ENCODE measurements at places on chromosomes 7 and 10.
A peak's percentile ranks its signal among the peaks of the same experiment; 100 is the strongest.

GRCh38 chr10:131274133-131274880 is 37.2 kb downstream of the TCERG1L start:
- no peak for DNase-seq

- DNase-seq: no peak
These were observed 58.8 kb upstream of the FHIP2A start for GRCh38 chr10:114762811-114763210.

- peak; percentile 66 for DNase-seq
These were observed 20.0 kb downstream of the RBM17 start for GRCh38 chr10:6108631-6109443.

- no peak for DNase-seq
These were observed 116.0 kb upstream of the ANTXRL start for GRCh38 chr10:46170789-46171188.

DNA sequence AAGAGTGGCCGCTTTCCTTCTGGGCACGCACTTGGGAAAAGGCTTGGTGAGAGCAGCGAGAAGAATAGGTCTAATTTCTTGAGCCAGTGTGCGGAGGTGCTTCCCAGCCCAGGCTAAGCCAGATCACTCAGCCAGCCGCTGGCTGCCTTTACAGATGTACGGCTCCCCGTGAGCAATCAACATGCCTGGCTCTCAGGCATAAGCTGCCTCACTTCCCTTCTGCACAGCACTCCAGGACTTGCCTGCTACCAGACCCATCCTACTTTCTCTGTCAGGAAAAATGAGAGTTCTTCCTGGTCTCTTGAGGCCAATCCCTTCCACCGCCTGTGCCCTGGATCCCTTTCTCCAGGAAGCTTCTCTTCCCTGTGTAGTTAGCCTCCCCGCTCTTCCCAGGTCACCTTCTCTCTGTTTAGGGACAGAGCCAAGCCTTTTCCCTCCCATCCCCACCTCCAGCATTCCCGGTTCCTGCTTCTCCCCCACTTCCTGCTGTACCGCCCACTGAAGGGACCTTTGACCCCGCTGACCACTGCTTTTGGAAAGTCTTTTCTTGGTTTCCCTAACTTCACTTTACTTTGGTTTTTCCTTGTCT is 1.1 kb upstream of the ACTR3C start:
- DNase-seq: peak; percentile 18

GRCh38 chr7:154927624-154928125 is 75.2 kb downstream of the PAXIP1 start:
- peak; percentile 88 for DNase-seq

DNA sequence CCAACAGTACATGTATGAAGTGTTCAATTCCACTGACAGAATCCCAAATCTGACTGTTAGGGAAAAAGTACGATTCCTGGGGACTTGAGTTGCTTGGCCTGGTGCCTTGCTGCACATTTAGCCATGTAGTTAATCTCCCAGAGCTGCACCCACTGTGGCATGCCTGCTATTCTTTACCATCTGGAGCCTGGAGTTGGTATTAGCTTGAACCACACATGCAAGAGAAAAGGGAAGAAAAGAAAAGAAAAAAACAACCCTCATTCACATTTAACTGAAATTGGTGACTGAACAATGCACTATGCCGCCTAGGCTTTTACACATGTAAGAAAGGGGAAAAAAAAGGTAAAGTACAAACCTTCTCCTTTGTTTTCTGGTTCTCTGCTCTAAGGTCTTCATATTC is 26.1 kb downstream of the SHTN1 start:
- no peak for DNase-seq

DNA sequence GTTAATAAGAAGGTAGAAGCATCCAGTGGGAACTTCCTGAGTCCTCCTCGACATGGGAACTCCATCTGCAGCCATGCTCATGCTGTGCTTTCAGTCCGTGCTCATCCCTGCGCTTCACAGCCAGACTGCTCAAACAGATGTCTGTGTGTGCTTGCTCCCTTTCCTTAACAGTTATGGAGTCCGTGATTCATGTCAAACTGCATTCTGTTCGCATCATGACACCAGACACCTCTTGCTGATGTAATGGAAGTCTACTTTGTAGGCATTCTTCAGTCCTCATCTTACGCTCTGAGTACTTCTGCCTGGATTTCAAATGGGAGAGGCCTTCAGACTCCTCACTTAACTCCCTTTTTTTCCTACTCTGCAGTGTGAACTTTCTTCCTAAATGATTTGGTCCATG is 304.9 kb downstream of the SUGCT start:
- DNase-seq: no peak

GRCh38 chr10:103013416-103013815 is 95.3 kb downstream of the CNNM2 start:
- no peak for DNase-seq

- peak; percentile 35 for DNase-seq
These were observed at the start of gene GSAP for GRCh38 chr7:77415823-77416620. Gene GSAP, minus strand, starts transcription at chr7:77416349. Its CDS starts 28 bp downstream, at chr7:77416321.

- DNase-seq: peak; percentile 66
These were observed 135.9 kb downstream of the CUX1 start for GRCh38 chr7:101953248-101953819.

- DNase-seq: no peak
These were observed 103.4 kb upstream of the MDFIC start for GRCh38 chr7:114818501-114818900.

- no peak for DNase-seq
These were observed 54.1 kb downstream of the JAZF1 start for GRCh38 chr7:28126410-28127041.

GRCh38 chr7:92133737-92134270 is 473 bp downstream of the CYP51A1 start:
- DNase-seq: peak; percentile 69

DNA sequence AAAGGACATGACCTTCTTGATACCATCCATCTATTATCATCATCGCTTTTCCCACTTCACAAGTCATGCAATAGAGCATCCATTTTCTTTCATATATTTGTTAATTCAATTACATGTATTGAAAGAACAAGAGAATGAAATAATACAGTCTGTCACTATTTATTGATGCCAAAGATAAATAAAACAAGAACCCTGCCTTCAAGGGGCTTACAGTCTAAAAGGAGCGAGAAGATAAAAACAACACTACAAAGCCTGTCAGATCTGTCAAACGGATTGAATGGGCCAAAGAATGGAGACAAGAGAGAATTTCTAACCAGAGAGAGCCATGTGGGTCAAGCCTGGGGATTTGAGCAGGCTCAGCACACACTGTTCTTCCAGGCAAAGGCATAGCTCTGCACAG is 15.9 kb downstream of the CPA5 start:
- DNase-seq: no peak

DNA sequence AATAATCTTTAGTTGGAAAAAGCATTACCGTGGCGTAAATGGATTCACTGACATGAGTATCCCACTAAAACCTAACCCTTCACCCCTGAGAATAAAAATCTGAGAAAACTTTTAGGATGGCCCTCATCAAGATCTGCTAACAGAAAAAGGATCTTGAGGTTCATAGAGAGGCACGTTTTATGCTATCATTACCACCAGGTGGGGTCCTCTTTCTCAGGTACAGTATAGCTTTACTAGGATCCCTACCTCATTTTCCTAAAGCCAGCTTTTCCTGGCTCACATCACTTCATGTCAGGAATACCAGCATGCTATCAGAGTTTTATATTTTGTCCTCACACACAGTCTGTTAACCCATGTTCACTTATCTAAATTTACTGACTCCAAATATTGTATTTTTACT is 173.7 kb downstream of the POM121L12 start:
- DNase-seq: no peak

- no peak for DNase-seq
These were observed 135.3 kb upstream of the FAM3C start for GRCh38 chr7:121531175-121532070.

GRCh38 chr10:120689777-120690529 is 161.2 kb upstream of the WDR11 start:
- DNase-seq: peak; percentile 6

GRCh38 chr7:158646766-158647474 is 57.7 kb downstream of the NCAPG2 start:
- DNase-seq: no peak

DNA sequence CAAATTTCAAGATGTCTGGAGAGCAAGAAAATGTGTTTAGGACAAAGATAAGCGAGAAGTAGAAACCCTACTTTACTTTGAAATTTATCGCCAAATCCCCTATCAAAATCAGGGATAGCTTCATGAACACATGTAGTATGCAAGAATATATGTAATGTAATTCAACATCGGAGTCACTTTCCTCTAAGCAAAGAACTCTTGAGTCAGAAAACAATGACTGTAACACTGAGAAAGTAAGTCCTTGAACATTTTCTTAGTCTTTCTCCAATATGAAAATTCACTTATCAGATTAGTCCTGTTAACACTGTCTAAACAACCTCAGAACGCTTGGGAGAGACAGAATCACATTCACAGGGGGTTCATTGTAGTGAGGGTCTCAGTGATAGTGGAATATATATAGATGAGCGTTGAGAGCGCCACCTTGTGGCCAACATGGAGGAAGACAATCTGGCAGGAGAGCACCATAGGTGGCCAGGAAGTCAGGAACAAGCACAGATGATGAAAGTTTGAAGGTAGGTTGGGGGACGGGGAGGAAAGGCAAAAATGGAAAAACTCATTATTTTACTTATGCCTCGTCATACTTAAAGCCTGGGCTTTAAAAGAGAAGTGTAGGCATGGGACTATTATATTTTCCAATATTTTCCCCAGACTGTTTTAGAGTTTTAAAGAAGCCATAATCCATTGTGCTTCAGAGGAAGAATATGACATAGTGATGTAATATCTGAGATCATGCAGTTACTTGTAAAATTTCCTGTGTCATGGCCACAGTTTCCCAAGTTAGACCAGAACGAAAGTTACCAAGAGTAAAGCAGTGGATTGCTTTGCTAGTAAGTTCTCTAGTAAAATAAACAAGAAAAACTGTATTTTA is 115.5 kb upstream of the GNAI1 start:
- DNase-seq: peak; percentile 29

GRCh38 chr10:90494183-90494582 is 363.7 kb downstream of the HTR7 start:
- DNase-seq: no peak

DNA sequence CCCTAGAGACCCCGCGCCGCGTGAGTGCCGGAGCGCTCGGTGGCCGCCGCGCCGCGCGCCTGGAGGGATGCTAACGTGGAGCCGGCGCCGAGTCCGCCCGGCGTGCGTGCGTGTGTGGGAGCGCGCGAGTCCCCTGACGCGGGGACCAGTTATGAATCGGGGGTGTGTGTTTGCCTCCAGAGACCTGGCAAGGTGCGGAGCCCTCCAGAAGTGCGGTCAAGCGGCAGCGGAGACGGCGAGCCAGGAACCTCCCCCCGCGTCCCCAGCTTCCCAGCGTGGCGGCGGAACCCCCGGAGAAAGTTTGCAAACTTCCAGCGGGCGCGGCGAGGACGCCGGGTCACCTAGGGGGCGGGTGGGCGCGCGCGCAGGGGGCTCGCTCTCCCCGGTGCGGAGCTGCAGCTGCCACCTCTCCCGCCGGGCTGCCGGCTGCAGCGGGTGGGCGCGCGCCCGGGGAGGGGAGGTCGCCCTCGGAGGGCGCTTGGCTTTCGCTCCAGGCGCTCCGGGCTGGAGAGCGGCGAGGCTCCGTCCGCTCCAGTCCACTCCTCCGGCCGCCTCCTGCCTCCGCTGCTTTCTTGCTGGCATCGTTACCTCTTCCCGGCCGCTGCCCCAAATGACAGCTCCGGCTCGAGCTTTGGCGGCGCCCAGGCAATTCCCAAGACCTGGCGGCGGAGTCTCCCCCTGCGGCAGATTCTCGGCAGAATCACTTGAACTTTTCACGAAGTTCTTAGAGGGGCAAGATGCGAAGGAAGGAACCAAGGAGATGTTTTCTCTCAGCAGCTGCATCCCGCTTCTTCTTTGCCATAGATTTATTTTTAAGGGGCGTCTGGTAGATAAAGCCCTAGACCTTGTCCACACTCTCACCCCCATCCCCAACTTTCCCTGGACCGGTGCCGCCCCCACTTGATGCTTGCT is 2.3 kb upstream of the CREB5 start:
- DNase-seq: no peak

GRCh38 chr10:73339436-73339835 is 19.2 kb downstream of the CFAP70 start:
- DNase-seq: no peak

DNA sequence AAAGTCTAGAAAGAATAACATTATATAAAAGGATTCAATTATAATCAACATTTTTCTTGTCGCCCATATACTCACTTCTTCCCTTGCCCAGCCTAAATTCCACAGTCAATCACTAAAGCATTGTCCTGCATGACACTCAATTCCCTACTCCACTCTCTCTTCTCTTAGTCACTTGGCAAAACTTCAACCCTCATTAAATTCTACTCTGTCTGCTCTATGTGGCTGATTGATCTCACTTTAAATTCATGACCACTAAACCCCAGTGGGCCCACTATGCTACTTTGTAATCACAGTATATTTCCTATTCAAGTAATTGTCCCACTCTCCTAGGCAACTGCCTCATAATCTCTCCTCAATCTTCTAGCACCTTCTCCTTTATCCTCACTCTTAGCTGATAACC is 54.1 kb downstream of the MTERF1 start:
- no peak for DNase-seq

GRCh38 chr7:105178177-105178576 is 164.2 kb downstream of the KMT2E start:
- no peak for DNase-seq

- DNase-seq: no peak
These were observed 312.8 kb upstream of the NFE2L3 start for GRCh38 chr7:25839084-25839769.

DNA sequence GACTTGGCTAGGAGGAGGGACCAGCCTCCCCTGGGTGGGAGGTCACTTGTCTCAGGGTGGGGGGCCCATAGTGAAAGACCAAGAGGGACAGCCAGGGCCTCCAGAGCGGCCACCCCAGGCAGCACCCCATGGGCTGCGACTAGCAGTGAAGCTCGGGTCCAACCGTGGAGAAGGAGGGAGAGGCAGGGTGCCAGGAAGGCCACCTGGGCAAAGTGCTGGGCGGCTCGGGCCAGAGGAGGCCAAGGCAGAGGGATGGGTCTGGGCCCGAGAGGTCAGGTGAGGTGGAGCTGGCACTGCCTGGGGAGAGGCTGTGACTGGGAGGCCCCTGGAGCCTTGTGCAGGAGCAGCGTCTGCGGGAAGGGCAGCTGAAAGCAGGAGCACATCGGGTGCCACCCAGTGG is 41.8 kb downstream of the CLRN3 start:
- no peak for DNase-seq

GRCh38 chr10:126576336-126576735 is 94.2 kb downstream of the C10orf90 start:
- DNase-seq: no peak

Measured in inflammatory macrophage (primary cell).